ENCODE measurements at places on chromosomes 16 and 17.

DNA sequence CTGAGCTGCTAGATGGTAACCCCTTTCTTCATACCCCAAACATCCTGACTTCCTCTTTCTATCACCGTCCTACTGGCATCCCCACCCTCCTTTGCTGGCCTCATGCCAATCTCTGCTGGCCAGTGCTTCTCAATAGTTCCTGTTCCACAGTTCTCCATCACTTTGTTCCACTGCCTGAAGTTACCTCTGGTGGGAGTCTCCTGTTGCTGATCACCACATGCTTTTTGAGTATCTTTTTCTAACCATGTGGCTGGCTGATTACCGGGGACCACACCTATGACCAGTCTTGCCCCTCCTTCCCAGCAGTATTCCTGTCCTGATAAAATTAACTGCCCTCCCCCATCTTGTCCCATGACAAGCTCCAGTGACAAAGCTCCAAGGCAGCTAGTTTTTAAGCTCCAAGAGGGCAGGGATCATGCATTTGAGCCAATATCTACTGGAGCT, 380.4 kb upstream of the CCL2 start:
- no peak for DNase-seq

DNA sequence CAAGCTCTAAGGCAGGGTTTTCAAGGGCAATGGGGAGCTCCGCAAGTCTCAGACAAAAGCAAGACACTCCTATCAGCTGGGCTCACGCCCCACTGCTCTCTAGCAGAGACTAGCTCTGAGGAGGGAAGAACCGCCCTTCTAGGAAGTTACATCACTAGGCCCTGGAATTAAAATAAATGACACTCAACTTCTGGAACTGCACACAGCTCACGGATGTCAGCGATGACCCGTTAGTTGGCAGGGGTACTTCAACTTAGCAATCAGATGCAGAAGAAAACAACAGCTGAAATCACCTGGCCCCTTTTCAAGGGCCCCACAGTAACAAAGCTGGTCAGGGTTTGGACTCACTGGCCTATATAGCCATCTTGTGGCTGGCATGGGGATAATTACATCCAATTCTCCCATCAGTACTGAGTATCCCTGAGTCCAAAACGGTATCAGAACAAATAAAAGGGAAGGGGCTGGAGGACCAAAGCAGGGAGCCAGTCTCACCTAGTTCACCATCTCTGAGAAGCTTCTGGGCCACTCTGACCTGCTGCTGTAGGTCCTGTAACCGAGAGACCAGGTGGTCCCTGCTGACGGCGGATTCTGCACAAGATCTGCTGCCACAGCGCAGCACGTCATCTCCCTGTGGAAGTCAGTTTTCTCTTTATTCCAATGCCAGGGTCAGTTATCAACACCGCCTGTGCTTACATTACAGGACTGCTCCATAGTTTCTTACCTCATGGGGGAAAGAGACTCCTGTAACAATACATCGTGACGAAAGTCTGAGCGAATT, 22.2 kb downstream of the SERPINF1 start:
- no peak for DNase-seq

DNA sequence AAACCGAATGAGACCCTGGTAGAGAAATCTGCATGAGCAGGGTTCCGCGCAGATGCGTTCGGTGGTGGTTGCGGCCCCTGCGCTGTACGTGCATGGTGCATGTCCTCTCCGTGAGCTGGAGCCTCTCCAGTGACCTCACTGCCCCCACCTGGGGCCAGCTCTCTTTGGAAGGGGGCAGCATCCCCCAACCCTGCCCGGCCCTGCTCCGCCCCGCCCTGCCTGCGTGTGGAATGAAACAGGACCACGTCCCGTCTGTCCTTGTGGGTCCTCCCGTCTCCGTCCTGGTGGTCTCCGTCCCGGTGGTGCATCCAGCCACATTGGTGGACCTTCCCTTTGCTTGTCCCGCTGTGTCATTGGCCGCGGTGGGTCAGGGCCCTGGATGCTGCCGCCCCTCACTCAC, 84.9 kb downstream of the AMFR start:
- no peak for DNase-seq

- DNase-seq = no peak
Measured at GRCh38 chr16:84766978-84767773, 52.6 kb upstream of the CRISPLD2 start.

DNA sequence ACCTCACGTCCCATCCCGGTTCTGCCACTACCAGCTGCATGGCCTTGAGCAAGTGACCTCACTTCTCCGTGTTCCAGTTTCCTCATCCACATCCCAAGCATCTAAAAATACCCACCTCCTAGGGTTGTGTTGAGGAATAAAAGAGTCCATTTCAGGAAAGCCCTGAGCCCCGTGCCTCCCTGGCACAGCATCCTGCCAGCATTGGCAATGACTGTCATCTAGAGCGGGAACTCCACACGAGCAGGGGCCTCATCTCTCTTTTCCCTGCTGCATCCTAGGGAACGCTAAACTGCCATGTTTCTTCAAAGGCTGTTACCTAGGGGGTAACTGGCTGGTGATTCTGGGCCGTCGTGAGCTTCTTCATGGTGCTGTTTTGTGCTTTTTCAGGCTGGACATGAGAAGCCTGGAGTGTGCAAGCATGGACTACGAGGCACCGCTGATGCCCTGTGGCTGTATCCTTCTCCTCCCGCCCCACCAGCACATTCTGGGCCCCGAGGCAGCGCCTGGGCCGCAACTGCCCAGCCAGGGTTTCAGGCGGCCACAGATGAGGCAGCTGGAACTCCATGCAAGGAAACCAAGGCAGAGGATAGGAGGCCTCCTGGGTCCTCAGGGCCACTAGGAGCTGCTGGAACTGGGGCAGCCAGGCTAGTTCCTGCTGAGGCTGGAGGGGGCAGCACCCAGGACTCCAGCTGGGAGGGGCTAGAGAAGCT, 221.4 kb downstream of the KATNIP start:
- DNase-seq = no peak

GRCh38 chr17:77428020-77428748, 287.4 kb downstream of the SEC14L1 start:
- no peak for DNase-seq

GRCh38 chr16:79452671-79453070, 147.9 kb downstream of the MAF start:
- DNase-seq = no peak

- no peak for DNase-seq
Measured at GRCh38 chr16:1474082-1474795, 589 bp downstream of the CLCN7 start.

- no peak for DNase-seq
Measured at GRCh38 chr17:29379084-29379991, 10.8 kb upstream of the TAOK1 start.

DNA sequence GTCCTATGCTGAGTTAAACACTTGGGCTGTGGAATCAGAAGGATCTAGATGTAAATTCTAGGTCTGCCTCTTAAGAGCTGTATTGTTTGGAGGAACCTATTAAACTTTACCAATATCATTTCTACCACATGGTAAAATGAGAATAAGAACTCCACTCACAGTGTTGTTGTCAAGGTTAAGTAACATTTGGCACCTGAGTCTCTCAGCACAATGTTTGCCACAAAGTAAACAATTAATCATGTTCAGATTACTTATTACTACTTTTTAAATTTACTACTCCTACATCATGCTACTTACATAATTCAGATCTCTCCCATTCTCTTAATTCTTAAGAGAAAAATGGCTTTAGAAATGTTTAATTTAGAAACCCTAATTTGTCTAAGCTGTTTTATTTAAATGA, 305.9 kb downstream of the CA10 start:
- no peak for DNase-seq

DNA sequence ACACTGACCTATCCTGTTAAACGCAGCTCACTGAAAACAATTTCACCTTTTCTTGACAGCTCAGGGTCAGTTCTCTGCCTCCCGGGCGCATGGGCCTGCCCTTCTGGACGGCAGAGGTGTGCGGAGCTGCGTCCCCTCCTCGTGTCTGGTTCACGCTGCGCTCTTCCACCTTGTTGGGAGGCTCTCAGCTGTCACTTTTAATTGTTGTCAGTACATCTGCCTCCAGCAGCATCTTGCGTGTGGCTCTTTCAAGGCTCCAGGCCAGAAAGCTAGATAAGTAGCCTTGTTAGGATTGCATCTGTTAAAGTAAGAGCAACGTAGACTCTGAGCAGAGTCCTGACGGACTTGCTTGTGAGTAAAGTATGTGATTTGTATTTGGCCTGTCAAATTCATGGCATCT, 59.4 kb downstream of the MGAT5B start:
- DNase-seq = no peak

- DNase-seq = no peak
Measured at GRCh38 chr17:41813152-41813680, 412 bp downstream of the FKBP10 start.

GRCh38 chr16:1990351-1991134, 773 bp downstream of the SYNGR3 start:
- DNase-seq = peak; percentile 31

- no peak for DNase-seq
Measured at GRCh38 chr17:16491131-16491702, 776 bp downstream of the LRRC75A start.

DNA sequence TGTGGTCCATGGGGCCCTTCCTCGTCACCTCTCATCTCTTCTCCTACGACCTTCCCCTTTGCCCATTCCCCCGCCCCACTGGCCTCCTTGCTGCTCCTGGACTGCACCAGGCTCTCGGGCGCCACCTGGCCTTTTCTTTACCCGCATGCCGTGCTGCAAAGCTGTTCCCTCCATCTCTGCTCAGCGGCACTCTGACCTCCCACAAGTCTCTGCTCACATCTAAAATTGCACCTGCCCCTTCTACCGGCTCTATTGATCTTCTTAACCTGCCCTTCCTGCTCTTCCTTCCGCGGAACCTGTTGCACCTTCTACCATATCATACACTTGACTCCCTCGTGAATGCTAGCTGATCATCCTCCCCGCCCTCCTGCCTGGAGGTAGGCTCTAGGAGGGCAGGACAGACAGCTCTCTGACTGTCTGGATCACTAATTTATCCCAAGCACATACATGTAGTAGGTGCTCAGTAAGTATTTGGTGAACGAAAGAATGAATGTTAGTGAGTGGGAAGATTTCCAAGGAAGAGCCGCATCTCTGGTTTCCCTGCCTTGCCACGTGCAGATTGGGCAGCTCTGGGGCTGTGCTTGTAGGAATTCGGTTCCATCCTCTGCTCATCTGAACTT, 17.3 kb downstream of the DNAH17 start:
- DNase-seq = no peak

DNA sequence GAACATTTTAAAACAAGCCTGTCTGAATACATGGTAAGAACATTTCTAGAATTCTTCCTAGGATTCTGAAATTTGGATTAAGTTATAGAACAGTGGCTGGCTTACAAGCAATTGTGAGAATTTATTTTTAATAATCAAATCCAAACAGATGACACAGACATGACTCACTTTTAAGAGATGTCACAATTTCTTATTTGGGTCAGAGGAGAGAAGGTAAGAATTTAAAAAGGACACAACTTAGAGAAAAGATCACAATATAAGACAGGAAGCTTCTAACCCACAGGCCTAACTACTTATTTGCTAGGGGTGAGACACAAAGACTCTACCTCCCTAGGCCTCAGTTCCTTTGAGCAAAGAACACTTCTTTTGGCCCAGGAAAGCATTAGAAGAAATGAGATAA, 32.7 kb downstream of the ZZEF1 start:
- no peak for DNase-seq

DNA sequence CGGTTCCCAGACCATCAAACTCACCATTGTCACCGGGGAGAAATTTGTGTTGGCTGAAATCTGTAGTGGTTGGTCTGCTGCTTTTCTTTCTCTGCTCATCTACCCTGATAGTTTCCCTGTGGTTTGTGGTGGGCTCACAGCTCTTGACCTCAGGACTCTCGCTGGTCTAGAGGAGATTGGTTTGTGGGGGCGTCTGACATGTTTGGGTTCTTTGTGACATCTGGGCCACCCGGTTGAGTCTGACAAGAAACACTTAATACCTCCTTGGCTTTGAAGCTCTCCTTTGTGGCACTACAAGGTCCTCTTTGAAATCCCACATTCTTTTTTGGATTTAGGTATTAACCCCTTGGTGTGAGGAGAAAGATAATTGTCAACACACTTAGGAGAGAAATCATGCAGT, 662.0 kb downstream of the WWOX start:
- no peak for DNase-seq

GRCh38 chr16:57711993-57712392, 17.4 kb downstream of the DRC7 start:
- no peak for DNase-seq

DNA sequence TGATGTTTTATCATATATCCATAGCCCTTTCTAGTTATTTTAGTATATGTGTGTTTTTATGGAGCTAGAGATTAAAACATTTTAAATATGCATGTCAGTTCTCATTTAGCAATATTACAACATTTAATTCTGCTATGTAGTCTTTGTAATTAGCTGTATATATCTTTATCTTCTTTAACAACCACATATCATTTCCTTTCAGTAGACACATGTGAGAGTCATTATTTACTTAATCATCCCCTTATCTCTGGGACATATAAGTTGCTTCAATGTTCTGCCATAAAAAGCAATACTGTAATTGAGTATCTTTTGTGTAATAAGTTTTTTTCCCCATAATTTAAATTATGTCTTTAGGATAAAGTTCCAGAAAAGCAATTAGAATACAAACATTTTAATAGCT, 52.0 kb upstream of the CLEC3A start:
- no peak for DNase-seq

DNA sequence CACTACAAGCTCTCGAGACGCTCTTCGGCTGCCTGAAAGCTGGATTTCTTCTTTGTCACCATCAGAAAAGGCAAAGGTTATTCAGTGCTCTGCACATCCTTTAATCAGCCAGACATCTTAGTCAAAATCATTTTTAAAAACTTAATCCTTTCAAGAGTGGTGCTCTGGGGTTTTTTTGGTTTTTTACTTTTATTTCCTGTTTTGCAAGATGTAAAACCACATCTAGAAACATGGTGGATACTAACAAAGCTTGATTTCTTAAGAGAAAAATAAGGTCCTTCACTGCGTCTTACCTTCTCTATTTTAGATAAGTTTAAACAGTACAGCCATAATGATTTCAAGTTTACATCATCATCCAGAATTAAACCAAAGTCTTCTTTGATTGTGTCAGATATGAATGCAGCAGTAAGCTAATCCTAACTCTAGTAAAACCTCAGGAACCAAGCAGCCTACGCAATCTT, 6.3 kb downstream of the ANKRD11 start:
- no peak for DNase-seq

GRCh38 chr16:89697161-89697615, 4.3 kb downstream of the SPATA2L start:
- DNase-seq = no peak

DNA sequence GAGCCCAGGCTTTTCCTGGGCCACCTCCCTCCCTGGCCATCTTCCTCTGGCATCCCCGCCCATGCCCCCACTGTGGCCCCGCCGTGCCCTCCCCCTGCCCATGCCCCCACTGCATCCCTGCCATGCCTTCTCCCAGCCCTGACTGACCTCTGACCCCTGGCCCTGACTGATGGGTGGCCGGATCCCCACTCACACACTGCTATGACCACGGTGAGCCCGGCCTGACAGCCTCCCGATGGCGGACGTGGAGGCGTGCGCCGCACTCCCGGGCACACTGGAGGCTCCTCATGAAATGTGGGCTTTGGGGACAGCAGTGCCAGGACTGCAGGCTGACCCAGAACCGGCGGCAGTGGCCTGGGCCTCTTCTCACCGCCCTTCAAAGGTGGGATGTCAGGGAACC, 10.6 kb upstream of the C1QTNF8 start:
- no peak for DNase-seq
